ENCODE measurements at places on chromosomes 6 and 20.

DNA sequence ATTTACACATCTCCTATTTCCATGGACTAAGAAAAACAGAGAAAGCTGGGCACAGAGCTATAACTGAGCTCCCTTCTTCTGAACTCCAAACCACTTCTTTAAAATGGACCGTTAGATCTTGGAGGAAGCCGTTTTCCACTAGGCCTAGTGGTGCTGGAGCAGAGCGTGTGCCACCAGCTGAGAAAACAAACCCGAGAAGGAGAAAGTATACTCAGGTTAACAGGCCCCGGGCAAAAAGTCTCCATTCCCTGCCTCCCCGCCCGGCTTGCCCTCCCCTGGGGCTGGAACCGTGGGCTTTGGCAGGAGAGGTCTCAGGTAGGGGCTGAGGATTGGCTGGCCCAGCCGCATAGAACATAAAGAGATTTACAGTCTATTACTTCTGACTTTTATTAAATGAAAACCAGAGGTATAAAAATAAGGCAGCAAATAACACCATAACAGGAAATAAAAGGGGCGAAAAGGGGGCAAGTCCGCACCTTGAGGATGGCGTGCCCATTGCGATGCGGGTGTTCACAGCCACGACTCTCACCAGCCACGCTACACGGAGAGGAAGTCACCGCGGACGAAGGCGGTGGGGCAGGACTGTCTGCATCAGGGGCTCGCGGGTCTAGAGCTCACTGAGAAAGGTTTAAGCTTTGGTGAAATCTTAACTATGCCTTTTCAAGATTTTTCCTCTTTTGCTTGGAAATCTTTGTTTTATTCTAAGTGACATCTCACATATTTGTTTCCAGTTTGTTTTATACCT lies 191.2 kb upstream of the GMDS start:
- no peak for DNase-seq

DNA sequence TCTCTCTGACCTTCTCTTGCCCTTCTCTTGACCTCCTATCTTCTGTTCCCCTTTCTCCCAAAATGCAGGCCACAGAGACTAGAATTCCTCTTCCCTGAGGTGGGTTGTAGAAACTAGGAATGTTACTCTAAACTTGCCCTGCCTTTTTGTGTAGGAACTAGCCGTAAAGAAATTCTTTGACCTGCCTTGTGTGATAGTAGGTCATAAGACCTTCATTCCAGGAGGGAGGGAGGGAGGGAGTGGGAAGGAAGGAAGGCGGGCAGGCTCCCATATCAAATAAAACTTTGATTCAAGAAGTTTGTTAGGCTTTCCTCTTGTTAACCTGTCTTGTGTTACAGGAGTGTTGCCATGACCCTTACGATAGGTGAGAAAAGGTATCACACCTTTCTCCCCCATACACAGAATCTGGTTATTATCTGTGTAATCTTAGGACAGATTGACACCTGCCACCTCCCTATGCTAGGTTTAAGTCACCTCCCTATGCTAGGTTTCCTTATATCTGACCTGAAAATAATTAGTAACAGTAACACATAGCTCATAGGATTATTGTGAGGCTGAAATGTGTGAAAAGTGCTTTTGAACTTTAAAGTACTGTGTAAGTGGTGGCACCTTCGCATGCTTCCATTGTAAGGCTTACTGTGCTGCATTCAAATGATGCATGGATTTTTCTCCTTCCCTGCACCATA lies 32.6 kb upstream of the FUCA2 start:
- DNase-seq = no peak

DNA sequence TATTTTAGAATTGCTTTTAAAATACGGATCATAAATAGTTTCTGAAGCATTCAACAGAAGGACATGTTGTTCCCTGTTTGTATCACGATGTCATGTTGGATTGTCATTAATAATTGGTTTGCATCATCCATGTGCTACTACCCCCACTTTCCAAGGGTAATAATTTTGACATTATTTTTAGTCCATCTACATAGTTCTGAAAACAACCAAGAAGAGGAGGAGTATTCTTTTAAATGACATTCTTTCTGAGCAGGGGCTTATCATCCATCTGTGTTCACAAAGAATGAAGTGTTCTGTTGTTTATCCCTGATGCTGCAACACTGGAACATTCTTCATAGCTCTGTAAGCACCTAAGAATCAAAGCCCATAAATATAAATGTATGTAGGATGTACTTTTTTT lies 151.0 kb upstream of the CITED2 start:
- no peak for DNase-seq

DNA sequence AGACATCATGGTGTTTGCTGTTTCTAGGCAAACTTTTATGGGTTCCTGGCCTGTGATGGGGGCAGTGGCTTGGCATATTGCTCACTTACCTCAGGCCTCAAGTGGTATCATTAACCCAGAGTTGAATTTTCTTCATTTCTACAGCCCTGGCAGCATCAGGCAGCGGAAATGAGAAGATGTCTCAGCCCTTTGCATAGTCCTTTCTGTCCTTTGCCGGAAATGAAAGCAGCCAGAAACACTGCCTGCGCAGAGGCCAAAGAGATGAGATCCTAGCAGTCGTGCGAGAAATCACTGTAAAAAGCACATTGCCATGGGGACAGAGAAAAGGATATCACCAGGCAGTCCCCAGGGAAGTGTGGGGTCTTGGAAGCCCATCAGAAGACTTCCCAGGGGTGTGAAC lies 37.4 kb upstream of the KCNG1 start:
- DNase-seq = no peak

DNA sequence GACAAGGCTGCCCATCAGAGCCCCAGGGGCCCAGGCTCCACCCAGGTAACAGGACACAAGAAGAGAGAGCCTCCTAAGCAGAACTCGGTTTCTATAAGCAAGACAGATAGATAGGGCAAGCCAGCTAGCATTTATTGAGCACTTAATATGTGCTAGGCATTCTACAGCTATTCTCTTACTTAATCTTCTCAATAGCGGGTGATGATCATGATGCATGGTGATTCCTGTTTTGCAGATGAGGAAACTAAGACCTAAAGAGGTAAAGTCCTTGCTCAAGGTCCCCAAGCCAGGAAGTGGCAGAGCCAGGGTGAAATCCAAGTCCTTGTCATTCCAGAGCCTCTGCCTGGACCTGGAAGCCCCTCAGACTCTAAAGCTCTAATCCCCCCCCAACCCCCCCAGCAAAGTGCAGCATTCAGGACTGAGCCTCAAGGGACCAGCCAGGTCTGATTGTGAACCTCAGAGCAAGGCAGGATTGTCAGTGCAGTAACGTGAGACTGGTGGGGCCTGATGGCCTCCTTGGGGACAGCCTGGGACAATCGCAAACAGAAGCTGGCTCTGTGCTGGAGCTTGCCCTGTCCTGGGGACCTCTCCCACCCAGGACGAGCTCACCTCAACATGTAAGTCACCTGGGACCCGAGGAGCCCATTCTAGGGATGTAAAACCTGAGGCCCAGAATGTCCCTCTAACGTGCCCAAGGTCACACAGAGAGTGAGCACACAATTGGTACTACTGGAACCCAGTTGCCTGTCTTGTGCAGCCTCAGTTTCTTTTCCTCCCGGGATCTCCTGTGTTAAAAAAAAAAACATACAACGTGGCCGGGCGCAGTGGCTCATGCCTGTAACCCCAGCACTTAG lies 48.4 kb upstream of the PTGIS start:
- DNase-seq = no peak

- DNase-seq = no peak
Observed at GRCh38 chr20:47503685-47504084, 2.0 kb downstream of the NCOA3 start.

GRCh38 chr6:170257376-170257775 lies 33.5 kb downstream of the DLL1 start:
- no peak for DNase-seq

DNA sequence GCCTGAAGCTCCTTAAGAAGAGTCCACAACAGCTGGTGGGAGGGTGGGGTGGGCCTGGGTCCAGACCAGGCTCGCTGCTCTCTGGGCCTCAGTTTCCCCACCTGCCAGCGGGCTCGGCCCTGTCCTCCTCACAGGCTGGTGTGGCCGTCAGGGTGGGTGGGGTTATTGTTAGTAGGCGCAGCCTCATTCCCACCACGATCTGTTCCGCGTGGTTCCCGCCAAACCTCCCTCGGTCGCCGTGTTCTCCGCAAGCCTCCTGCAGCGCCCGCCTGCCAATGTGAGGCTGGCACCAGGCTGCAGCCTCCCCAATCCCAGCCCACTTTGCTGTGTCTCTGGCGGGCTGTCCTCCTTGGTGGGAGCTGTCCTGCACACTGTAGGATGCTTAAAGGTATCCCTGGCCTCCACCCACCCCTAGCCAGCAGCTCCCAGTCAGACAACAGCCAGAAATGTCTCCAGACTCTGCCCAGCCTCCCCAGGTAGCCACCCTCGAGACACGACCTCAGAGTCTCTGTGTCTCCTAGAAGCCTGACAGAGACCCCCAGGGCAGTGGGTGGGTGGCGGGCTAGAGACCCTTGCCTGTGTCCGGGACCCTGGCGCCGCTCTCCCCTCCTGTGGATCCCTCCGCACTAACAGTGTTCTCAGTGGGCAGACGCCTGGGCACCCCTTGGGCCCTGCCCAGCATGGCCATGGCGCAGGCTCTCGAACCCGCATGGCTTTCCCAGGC lies 15.3 kb downstream of the SLC17A9 start:
- no peak for DNase-seq

DNA sequence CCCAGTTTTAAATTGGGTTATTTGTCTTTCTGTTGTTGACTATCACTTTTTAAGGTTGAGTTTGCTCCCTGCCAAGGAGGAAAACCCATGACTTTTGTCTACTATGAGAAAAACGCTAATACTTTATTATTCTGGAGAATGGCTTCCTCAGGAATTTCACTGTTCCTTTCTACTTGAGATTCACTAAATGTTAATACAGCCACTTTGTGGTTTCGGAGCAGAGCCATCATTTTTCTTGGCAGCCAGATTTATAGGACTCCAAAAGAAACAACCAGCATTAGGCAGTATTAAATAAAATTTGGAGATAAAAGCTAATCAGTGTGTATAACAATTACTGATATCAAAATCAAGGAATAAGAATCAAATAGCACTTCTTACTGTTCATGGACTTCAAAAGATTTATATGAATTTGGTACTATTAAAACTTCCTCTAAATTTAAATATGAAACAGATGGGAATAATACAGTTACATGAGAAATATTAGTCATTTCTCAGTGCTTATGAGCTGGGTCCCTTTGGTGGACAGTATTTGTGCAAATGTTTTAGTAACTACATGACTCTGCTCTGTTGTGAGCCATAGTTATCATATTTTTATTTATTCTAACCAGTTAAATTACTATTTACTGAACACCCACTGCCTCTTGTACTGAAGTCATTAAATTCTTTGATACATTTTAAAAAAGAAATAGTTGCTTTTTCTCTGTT lies 64.1 kb upstream of the FBXO30 start:
- no peak for DNase-seq

GRCh38 chr6:56570413-56571359 lies 72.0 kb downstream of the DST start:
- DNase-seq = peak; percentile 57

- no peak for DNase-seq
Observed at GRCh38 chr20:4167261-4168021, 152.1 kb upstream of the RNF24 start.

- DNase-seq = no peak
Observed at GRCh38 chr6:16334671-16335070, 96.3 kb downstream of the GMPR start.

- DNase-seq = no peak
Observed at GRCh38 chr6:16216501-16217155, 21.8 kb upstream of the GMPR start.

- no peak for DNase-seq
Observed at GRCh38 chr6:75262716-75263400, 19.3 kb upstream of the COX7A2 start.

DNA sequence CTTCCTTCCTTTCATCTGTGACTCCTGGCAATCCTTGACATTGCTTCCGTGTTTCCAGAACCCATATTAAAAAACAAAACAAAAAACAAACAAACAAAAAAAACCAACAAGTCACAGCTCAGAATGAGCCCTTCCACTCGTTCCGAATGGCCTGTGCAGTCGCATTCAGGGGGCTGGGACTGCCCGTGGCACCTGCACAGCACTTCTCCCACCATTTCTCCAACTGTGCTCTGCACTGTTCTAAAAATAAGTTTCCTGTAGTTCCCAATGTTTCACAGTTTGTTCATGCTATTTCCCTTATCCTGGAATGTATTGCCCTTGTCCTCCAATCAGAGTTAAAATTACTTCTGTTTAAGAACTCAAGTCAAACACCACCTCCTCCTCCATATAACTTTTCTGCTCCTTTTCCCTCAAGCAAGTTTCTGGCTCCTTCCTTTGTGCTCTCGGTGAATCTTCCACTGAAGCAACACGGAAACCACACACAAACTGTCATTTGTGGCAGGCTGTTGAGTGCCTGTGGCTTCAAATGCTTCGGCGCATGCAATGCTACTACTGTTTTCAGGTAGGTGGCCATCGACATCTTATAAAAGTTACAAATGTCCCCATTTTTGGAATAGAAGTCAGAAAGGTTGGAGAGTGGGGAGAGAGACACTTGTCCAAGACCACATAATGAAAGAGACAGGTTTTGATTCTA lies 57.7 kb downstream of the PDE10A start:
- no peak for DNase-seq

- no peak for DNase-seq
Observed at GRCh38 chr20:6768228-6769140, 998 bp downstream of the BMP2 start.

DNA sequence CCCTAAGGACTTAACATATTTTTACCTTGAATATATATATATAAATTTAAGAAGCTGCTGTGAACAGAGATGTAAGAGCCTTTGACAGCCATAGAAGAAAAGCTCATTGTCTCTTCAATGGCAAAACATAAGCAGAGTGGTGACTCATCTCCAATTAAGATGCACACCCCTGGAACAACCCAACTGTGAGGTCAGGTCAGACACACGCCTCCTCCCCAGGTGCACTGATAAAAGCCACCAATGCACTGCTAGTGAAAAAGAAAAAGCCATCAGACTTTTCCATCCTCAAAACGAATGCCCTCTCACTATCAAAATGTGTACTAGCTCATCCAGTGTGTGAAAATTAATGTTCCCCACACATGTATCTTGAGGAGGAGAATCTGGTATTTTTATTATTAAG lies 100.1 kb downstream of the SMLR1 start:
- DNase-seq = no peak

GRCh38 chr20:58028123-58028522 lies 200.3 kb downstream of the ANKRD60 start:
- DNase-seq = no peak
